ENCODE measurements at places on chromosomes 11 and 22.

GRCh38 chr11:113249491-113249763 is 65.0 kb upstream of the TTC12 start:
- DNase-seq: no peak

DNA sequence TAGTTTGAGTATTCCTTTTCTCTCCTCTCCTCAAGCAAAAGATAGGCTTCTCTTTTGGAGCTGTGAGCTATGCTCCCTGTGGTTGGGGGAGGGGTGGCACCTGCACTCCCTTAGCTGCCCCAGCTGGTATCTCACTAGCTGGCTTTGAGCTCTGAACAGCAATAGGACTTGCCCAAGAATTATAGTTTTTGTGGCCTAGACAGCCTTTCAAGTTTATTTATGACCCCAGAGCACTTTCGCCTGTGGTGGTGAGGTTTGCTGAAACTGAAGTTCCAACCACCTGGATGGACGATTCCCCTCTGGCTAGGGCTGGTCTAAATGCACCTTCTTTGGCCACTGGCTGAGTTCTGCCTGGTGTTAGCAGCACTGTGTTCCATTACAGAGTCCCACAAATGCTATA is 37.1 kb upstream of the SLC37A2 start:
- no peak for DNase-seq

GRCh38 chr11:32575070-32575469 is 8.6 kb upstream of the EIF3M start:
- DNase-seq: no peak

DNA sequence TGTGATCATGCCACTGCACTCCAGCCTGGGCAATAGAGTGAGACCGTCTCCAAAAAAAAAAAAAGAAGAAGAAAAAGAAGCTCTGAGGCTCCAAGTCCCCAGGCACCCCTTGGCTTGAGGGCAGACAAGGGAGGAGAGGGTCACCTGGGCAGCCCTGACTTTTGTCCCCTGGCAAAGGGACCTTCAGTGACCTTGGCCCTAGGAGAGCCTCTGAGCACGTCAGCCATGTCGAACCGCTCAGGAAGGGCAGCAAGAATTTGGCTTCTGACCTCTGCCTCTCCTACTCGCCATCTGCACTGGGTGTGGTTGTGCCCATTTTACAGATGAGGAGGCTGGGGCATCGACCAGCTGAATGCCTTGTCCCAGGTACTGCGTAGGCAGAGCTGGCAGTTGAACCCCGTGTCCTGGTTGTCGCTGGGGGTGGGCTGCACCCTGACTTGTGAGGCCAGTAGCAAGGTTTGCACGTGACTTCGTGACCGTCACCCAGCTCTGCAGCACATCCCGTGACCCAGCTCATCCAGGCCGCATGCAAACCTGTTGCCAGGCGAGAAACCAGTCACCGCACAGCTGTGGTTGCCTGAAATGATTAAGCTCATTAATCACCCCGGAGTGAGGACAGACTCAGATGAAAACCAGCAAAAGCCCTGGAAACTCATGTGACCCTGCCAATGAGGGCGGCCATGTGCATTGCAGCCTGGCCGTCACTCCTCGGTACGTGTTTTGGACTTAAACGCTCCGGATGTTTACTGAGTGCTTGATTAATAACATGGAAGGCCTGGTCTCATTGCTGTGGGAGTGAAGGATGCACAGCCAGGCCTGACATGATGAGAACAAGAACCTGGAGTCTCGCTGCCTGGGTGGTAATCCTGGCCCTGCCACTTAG is 47.7 kb upstream of the PPP6R3 start:
- DNase-seq: peak; percentile 18

DNA sequence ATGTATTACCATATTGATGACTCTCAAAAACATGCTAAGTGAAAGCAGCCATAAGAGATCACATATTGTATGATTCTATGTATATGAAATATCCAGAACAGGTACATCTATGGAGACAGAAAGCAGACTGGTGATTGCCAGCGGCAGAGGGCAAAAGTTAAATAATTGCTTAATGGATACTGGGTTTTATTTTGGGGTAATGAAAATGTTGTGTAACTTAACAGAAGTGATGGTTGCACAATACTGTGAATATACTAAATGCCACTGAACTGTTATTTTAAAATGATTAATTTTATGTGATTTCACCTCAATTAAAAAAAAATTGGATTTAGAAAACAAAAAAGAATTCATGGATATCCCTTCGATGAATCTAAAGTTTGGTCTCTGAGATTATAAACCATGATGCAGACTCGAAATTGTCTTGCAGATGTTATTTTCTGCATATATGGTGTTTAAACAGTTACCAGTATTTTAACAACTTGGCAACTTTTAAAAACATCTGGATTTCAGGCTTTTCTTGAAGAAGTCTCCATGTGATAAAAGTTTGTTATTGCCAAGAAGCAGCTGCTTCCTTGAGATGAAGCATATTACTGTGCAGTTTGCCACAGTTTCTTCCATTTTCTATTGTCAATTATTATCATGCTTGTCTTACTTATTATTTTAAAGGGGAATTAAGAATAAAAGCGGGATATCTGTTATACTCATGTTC is 38.1 kb downstream of the LARGE2 start:
- DNase-seq: no peak

- DNase-seq: no peak
Observed at GRCh38 chr11:28123151-28123581, 15.0 kb downstream of the METTL15 start.

DNA sequence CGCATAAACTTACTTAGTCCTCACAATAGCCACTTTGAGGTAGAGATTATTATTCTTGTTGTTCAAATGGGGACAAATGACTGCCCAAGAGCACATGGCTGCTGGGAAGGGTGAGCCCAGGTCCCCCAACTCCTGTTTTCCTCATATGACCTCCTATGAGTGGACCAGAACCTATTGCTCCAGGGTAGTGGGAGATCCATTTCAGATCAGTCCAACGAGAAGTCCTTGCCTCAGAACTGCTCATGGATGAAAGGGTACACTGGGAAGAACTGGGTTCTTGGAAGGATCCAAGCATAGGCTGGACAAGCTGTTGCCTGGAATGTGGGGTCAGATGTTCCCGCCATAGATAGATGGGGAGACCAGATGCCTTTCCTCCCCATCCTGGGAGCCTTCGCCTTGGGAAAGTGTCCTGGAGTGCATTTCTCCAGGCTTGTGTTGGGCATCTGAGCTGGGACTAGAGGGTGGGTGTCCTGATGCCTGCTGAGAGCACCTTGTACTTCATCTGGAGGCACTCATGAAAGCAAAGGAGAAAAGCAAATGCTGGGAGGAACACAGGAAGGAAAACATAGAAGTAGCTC is 146.3 kb upstream of the B3GAT1 start:
- DNase-seq: no peak

DNA sequence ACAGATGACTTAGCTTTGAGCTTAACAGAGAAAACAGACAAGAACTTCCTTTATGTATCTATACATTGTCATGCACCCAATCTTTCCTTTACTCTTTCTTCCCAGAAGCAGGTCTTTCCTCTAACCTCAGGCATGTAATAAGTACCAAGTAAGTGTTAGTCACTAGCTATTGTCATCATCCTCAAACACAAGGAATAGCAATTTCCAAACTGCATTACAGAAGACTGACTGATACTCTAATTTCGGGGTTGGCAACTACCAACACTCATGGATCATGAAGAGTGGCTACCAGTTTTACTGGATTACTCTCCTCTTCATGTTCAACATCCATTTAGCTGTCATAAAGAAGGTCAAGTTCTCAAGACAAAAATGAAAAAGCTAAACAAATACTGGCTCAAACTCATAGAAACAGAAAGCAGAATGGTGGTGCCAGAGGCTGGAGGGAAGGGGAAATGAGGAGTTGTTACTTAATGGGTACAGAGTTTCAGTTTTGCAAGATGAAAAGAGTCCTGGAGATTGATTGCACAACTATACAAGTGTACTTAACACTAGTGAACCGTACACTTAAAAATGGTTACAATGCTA is 111.6 kb downstream of the SIK3 start:
- peak; percentile 75 for DNase-seq

All from kidney tubule cell (primary cell).